CD4-positive, alpha-beta T cell treated with Interleukin-12 subunit alpha and Interleukin-12 subunit beta, for 1 hour (primary cell): ENCODE measurements at places on chromosomes 5 and 9.

GRCh38 chr9:136409557-136410455 lies 608 bp downstream of the ENTR1 start:
- DNase-seq = peak; percentile 30

DNA sequence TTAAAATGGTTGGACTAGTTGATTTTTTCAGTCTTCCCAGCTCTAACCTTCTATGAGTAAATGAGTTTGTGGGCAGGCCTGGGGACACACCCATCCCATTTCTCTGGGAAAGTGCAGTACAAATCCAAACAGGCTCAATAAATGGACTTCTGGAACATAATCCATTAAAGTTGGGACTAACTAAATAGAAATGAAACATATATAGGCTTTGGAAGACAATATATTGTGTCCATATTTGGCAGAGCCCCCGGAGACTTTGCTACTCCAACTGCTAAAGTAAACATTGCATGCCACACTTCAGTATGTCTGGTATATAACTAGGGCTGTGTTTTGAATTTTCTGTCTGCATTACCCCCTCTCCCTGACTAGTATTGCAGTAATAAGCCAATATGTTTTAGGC lies 191.4 kb upstream of the DAB2 start:
- no peak for DNase-seq

DNA sequence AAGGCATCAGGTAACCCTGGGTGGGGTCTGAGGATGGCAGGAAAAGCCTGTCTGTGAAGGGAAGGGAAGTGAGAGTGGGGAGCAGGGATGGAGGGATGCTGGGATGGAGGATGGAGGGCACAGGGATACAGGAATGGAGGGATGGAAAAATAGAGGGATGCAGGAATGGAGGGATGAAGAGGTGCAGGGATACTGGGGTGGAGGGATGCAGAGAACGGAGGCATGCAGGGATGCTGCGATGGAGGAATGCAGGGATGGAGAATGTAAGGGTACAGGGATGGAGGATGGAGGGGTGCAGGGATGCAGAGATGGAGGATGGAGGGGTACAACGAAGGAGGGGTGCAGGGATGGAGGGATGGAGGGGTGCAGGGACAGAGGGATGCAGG lies 9.1 kb downstream of the PTGES2 start:
- no peak for DNase-seq

DNA sequence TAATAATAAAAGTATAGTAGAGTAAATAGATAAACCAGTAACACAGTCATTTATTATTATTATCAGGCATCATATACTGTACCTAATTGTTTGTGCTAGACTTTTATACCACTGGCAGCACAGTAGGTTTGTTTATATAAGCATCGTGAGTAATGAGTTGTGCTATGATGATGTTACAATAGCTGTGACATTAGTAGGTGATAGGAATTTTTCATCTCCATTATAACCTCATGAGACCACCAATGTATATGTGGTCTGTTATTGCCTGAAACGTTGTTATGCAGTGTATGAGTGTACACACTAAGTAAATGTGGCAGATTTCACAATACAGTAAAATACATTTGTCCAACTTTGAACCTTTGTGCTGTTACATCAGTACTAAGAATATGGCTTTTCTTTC lies 72.7 kb upstream of the SPATA31D4 start:
- no peak for DNase-seq

DNA sequence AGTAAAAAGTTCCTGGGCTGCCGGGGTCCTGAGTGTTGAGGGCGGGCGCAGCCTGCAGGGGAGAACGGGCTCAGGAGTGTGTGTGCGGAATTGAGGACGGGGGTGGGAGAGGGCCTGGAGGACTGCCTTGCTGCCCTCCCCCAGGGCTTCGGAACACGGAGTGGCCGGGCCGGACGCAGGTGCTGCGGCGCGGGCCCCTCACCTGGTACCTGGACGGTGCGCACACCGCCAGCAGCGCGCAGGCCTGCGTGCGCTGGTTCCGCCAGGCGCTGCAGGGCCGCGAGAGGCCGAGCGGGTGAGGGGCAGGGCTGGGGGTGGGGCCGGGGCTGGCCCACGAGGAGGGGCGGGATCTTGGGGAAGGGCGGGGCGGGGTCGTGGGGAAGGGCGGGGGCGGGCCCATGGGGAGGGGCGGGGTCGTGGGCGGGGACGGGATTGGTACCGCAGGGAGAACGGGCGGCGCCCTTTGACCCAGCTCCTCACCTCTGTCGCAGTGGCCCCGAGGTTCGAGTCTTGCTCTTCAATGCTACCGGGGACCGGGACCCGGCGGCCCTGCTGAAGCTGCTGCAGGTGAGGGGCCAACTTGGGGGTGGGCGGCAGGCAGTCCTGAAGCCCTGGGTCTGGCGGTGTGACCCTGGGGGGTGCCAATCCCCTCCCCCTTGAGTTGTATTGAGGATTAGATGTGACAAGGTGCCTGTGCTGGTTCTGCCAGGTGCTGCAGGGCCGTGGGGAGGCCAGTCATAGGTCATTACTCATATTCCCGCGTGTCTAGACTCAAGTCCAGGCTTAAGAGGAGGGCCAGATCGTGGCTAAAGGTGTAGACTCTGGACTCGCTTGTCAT lies 7.1 kb downstream of the FPGS start:
- no peak for DNase-seq

- no peak for DNase-seq
These were observed 51.0 kb upstream of the DPYSL3 start for GRCh38 chr5:147560718-147561331.

DNA sequence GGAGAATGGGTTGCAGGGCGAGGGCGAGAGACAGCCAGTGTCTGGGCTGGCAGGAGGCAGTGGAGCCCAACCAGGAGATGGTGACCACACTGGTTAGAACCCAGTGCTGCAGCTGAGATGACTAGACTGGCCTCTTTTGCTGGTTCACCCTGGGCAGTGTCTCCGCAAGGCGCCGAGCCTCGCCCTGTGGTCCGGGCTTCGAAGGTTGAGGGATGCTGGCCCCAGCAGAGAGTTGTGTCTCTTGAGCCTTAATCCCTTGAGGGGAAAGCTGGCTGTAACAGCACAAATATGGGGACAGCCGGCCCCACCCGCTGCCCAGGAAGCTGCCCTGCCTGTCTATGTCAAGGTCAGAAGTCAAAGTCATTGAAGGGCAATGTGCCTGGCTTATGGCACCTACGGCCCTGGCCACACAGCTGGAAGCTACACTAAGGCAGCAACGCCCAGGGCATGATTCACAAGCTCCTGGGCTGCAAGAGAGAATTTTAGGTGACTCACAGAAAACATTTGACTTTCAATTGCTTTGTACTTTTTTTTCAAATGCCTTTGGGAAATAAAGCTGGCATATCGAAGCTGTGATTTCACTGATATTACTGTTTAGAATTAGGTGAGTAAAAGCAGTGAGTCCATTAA lies 33.3 kb downstream of the NKX2-5 start:
- no peak for DNase-seq

DNA sequence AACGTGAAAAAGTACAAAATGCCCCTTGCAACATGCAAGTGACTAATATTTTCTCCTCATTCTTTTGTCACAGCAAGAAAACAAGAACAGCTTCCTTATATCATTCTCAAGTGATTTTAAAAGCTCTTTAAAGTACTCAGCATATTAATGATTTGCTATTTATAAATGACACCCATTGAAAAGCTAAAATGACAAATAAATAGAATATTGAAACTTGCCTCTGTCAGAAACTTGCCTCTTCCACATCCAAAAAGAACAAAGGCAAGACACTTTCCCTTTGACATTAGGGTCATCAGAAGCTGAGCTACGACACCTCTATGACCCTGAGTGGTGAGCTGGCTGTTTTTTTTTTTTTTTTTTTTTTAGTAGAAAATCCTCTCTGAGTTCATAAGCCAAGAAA lies 339.6 kb upstream of the ITGA1 start:
- no peak for DNase-seq

DNA sequence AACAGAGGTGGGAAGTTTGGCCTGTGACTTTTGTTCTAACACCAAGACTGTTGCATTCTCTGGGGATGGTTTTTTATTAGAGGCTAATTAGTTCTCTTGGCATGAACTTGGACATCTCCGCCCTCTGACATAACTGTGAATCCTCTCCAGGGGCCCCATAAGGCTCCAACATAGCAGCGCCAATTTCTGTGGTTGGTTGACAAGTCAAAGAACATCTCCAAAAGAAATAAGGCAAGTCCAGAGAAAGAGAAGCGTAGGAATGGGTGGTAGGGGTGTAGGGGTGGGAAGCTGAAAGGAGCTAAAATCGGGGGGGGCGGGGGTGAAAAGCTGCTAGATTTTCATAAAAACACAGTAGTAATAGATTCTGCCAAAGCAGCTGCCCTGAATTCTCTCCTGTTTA lies 81.0 kb upstream of the DAB2 start:
- no peak for DNase-seq

GRCh38 chr5:138737494-138738265 lies 15.5 kb upstream of the CTNNA1 start:
- DNase-seq = no peak

GRCh38 chr5:16140417-16140816 lies 39.2 kb downstream of the MARCHF11 start:
- no peak for DNase-seq

DNA sequence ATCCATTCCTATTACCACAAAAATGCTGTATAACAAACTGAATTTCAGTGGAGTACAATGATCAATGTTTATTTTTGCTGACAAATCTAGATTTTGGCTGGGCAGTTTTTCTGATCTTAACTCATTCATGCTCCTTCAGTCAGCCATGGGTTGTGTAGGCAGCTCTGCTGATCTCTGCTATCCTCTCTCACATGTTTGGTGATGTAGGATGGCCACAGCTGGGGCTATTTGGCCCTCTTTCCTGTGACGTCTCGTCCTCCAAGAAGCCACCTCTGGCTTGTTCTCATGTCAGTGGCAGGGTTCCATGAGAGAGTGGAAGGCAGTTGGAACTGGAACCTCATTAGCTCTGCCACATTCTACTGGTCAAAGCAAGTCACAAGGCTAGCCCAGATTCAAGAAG lies 8.9 kb downstream of the NLN start:
- DNase-seq = no peak

DNA sequence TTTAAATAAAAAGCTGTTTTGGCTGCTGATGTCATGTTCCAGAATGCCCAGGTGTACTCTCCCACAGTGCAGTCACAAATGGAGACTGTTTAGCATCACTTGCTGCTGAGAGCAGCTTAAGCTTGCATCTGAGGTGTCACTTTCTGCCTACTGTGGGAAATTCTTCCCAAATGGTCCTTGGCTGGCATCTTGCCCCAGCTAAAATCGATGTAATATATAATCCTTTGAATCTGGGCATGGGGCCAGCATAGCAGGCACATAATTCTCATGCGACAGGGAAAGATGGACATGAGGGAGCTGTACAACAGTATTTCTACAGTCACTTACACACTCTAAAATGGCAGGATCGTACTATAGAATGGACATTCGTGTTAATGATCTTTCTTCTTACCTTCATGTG lies 144.3 kb downstream of the MACIR start:
- DNase-seq = no peak

DNA sequence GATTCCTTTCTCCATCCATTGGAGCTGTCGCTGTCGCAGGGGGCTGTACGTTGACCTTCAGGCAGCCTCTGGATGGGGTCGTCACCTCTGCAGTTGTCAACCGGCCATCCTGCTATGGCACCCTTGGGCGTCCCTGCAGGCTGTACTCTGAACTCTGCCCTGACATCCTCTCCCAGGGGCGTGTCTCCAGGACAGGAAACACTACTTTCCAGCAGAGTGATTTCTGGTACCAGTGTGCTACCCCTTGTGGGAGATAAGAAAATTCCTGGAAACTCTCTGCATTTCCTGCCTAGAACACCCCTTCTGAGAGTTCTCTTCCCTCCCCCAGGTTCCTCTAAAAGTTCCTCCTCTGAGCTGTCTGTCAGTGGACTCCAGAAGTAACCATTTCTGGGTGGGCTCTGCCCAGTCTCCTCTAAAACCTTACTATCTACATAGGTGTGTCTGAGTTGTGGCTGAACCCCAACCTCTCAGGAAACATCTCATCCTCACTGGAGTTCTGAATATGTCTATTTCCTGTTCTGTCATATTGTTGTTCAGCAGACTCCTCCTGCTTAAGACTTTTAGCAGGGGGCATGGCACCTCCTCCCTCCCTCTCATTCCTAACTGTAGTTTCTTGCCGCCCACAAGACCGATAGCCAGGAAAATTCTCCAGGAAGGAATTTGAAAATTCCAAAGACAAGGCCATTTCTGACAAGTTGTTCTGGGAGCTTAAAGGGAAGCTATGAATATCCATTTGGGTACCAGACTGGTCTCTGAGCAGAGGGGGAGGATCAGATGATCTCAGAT lies 145.3 kb upstream of the RASEF start:
- DNase-seq = no peak

- DNase-seq = no peak
These were observed 885 bp downstream of the MPDZ start for GRCh38 chr9:13278368-13279246.

- DNase-seq = no peak
These were observed 288.6 kb downstream of the ICE1 start for GRCh38 chr5:5711112-5711511.

DNA sequence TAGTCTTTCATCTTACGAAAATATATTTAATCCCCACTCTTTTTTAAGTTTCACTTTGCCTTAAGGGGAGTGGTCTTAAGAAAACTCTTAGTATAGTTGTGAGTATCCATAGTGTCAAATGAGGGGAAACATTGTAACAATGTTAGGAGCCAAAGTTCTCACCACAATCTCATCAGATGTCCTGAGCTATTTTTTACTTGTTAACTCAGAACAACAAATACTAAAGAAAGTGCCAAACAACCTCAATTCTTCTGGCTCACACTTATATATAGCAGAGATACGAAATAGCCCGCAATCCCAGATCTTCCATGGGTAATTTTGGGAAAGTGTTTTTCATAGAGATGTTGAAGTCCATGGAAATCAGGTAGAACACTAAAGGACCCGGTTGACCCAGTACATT lies 194.0 kb upstream of the DMRT1 start:
- no peak for DNase-seq

DNA sequence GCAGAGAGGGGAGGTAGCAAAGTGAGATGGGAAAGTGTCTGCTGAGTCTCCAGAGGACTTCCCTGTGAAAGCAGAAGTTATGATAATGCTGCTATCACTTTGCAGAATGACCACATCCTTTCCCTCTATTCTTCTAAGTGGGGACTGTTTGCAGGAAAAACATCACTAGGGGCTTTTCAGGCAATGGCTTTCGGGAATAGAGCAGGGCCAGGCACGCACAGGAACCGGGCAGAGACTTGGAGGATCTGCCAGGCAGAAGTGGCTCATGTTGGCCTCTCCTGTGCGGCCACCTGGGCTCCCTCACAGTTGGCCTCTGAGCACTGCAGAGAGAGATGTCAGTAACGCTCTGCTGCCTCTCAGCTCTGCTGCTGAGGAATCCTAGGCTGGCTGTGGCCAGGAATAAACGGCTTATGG lies 214.7 kb downstream of the MAST4 start:
- no peak for DNase-seq

GRCh38 chr5:93582677-93583438 lies at the start of gene NR2F1:
Gene NR2F1 (plus strand): TSS chr5:93583222. CDS start chr5:93585024, 1,802 bp downstream.
- no peak for DNase-seq

GRCh38 chr5:89934069-89934468 lies 475.5 kb downstream of the CETN3 start:
- no peak for DNase-seq

DNA sequence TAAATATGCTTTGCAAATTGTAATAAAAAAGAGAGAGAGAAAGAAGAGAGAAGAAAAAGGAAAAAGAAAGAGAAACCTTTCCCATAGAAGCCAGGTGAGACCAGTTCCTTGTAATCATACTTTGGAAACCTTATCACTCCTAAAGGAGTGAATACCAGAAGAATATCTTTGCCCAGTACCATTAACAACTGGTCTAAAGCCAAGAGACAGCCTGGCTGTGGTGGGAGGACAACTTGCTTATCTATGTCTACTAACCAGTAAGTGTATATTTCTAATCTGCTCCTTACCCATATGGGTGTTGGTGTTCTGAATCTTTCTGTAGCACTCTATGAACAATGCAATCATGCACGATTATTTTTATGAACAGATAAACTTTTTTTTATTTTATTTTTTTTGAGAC lies 10.5 kb upstream of the TXN start:
- no peak for DNase-seq
